Stimulated activated CD4-positive, alpha-beta T cell treated with anti-CD3 and anti-CD28 coated beads, Interleukin-15, amount 100 ng/mL, for 1 hour (primary cell): ENCODE measurements at places on chromosomes 3 and 15.

DNA sequence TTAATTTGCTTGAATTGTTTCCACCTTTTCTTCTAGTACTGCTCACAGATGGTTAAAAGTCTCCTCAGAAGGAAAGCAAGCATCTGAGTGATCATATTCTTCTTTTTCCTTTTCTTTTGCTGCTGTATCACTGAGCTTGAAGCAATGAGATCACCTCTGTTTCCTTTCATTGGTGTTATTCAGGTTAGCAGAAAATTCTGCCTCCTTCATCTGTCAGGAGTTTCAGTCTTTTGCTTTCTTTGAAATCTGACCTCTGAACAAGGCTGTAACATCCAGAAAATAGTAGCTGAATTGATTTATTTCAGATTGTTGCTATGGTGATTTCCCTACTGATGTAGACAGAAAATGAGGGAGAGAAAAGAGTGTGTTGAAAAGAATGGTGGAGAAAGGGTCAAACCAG is 343.0 kb downstream of the MFSD1 start:
- DNase-seq, result no peak

GRCh38 chr15:33188159-33188558 is 6.4 kb downstream of the FMN1 start:
- no peak for DNase-seq

DNA sequence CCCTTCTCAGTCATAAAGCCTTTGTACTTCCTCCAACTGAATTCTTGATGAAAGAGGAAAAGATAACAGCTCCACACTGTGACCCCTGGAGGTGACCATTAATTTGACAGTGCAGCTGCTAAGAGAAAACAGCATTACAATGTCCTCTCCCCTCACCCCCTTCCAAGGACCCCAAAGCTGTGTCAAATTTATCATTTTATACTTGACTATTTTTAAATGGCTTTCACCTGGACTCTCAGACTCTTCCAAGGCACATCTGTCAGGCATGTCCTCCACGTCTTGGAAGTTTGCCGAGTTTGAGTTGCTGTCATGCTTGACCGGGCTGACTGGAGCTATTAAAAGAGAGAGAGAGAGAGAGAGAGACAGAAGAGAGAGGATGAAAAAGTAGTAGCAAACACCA is 236.5 kb downstream of the WDR72 start:
- no peak for DNase-seq

GRCh38 chr3:110575702-110576101 is 495.9 kb upstream of the NECTIN3 start:
- no peak for DNase-seq

- no peak for DNase-seq
Measured at GRCh38 chr3:71072287-71072686, 511.2 kb downstream of the FOXP1 start.

DNA sequence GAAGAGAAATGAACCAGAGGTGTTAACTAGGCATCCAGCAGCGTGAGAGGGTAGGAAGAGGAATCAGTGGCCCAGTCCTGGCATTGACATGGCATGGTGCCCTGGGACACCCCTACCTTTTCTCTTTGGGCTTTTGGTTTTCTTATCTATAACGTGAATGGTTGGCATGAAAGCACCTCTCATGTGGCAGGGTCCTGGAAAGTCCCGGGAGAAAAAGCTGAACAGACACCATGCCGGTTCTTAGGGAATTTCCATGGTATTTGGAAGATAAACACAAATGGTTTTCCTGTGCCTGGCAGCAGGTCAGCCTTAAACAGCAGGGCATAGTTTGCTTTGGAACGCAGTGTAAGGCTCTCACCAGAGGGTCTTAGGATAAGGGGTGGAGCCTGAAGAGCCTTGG is 15.4 kb downstream of the ARNT2 start:
- no peak for DNase-seq

DNA sequence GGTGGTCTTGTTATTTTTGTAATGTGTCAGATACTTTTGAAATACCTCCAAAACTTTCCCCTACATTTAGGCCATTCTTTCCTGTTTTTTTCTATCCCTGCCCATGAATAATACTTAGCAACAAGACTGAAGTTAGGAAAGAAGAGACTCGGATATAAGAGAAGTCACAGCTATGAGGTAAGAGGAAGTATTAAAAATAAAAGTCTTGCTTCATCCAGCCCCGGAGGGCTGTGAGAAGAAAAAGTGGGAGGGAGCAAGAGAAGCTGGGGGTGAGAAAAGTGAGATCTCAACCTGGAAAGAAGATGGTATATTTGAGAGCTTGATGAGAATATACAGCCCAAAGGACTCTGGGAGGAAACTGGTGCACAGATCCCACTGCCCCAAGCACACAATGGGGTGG is 213.5 kb upstream of the CDIN1 start:
- DNase-seq, result no peak
